ENCODE measurements at places on chromosomes 5 and 9.

GRCh38 chr9:137460363-137461315 is 1.5 kb upstream of the NSMF start:
- no peak overlapping the region for H3K27ac ChIP-seq
- peaks cover 34% of the 10 kb centered on the region for H3K4me1 ChIP-seq
- no peaks in the 10 kb centered on the region for H3K27me3 ChIP-seq
- no peak for DNase-seq

- no peaks in the 10 kb centered on the region for H3K36me3 ChIP-seq
- H3K4me3 ChIP-seq, result no peak overlapping the region
- H3K27me3 ChIP-seq, result no peaks in the 10 kb centered on the region
- H3K4me1 ChIP-seq, result no peaks in the 10 kb centered on the region
- H3K27ac ChIP-seq, result no peak overlapping the region
- DNase-seq, result no peak
These were observed 39.1 kb downstream of the SPEF2 start for GRCh38 chr5:35656721-35657120.

- DNase-seq, result no peak
- no peaks in the 10 kb centered on the region for H3K4me1 ChIP-seq
- H3K27ac ChIP-seq, result no peak overlapping the region
- H3K4me3 ChIP-seq, result no peak overlapping the region
These were observed 53.4 kb upstream of the PAM start for GRCh38 chr5:102701748-102702147.

DNA sequence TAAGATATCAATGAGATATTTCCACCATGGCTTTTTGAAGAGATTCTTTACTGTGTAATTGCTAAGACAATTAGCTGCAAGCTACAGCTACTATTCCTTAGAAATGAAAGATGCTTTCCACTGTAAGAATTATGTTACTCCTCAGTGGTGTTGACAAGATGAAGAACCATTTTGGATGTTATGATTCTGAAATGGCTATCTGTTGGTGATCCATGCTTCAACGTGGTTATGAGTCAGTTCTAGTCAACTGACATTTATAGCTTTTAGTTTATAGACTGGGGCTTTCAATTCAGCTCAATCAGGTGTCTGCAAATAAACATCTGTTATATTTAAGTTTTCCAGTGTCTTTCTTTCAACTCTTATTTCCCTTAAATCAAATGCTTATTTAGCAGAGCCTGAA is 93.7 kb downstream of the SGCD start:
- H3K27me3 ChIP-seq, result no peaks in the 10 kb centered on the region
- no peaks in the 10 kb centered on the region for H3K36me3 ChIP-seq
- H3K27ac ChIP-seq, result no peak overlapping the region
- no peaks in the 10 kb centered on the region for H3K4me1 ChIP-seq
- H3K4me3 ChIP-seq, result no peak overlapping the region

- no peaks in the 10 kb centered on the region for H3K36me3 ChIP-seq
- H3K4me3 ChIP-seq, result no peak overlapping the region
- DNase-seq, result no peak
These were observed 55.9 kb upstream of the BARX1 start for GRCh38 chr9:94010980-94011533.

GRCh38 chr9:75088646-75089372 is 495 bp downstream of the OSTF1 start:
- peak overlapping the region; percentile 90 for H3K4me3 ChIP-seq
- DNase-seq, result peak; percentile 51
- no peaks in the 10 kb centered on the region for H3K27me3 ChIP-seq
- no peaks in the 10 kb centered on the region for H3K36me3 ChIP-seq

GRCh38 chr5:176596689-176597416 is 13.1 kb downstream of the GPRIN1 start:
- peak; percentile 53 for DNase-seq
- no peak overlapping the region for H3K27ac ChIP-seq
- peaks cover 5% of the 10 kb centered on the region for H3K36me3 ChIP-seq
- H3K4me1 ChIP-seq, result peaks cover 4% of the 10 kb centered on the region

DNA sequence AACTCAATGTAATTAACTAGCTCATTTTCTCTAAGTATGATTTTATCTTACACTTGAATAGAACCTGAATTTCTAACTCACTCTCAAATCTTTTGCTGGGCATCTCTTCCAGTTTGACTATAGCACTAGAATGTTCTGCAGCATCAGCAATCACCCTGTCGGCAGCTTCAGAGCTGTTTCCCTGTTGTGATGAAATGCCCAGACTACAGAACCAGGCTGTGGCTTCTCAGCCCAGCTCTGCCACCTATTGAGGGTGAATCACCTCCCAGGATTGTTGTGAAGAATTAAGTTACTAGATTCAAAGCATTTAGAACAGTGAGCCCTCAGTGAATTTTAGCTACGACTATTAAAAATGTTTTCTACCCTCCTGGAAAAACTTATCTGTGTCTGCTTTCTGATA is 90.4 kb upstream of the ANKRD55 start:
- no peak overlapping the region for H3K4me3 ChIP-seq
- H3K4me1 ChIP-seq, result no peaks in the 10 kb centered on the region
- no peak for DNase-seq
- no peaks in the 10 kb centered on the region for H3K36me3 ChIP-seq
- no peak overlapping the region for H3K27ac ChIP-seq
- H3K27me3 ChIP-seq, result no peaks in the 10 kb centered on the region

GRCh38 chr5:61816585-61817450 is 484.8 kb downstream of the ZSWIM6 start:
- no peak for DNase-seq
- H3K4me3 ChIP-seq, result no peak overlapping the region

GRCh38 chr5:76402886-76403765 is at the start of gene IQGAP2:
IQGAP2 (plus strand) TSS chr5:76403285; CDS start chr5:76403546, 261 bp downstream.
- DNase-seq, result peak; percentile 87
- H3K4me3 ChIP-seq, result peak within 1 kb of the TSS; percentile 79
- H3K27me3 ChIP-seq, result no peaks in the 10 kb centered on the region
- H3K27ac ChIP-seq, result peak within 1 kb of the TSS; percentile 95

GRCh38 chr5:175861337-175862130 is 9.8 kb upstream of the CPLX2 start:
- H3K4me3 ChIP-seq, result no peak overlapping the region
- DNase-seq, result no peak
- no peaks in the 10 kb centered on the region for H3K36me3 ChIP-seq
- no peaks in the 10 kb centered on the region for H3K27me3 ChIP-seq

DNA sequence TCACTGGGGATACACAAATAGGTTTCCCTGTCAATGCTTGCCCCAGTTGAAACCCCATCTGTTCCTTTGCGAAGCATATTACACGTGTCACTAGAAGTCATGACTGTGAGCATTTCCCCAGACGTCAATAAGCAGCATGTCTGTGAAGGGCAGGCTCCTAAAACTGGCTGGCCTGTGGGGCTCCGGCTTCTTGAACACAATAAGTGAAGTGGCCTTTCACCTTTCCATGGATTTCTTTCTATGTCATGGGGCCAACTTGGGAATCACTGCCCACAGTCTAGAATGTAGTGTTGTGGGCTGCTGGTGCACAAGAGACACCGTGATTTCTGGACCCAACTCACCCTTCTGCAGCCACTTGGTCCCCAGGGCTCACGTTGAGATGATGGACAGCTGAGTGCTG is 60.4 kb upstream of the CTSL start:
- no peaks in the 10 kb centered on the region for H3K27me3 ChIP-seq
- H3K36me3 ChIP-seq, result peaks cover 41% of the 10 kb centered on the region
- H3K4me1 ChIP-seq, result no peaks in the 10 kb centered on the region
- H3K4me3 ChIP-seq, result no peak overlapping the region
- no peak overlapping the region for H3K27ac ChIP-seq

GRCh38 chr5:119328753-119329602 is 26.8 kb upstream of the TNFAIP8 start:
- no peaks in the 10 kb centered on the region for H3K36me3 ChIP-seq
- H3K27ac ChIP-seq, result no peak overlapping the region
- no peak overlapping the region for H3K4me3 ChIP-seq
- H3K27me3 ChIP-seq, result no peaks in the 10 kb centered on the region
- no peak for DNase-seq
- no peaks in the 10 kb centered on the region for H3K4me1 ChIP-seq

DNA sequence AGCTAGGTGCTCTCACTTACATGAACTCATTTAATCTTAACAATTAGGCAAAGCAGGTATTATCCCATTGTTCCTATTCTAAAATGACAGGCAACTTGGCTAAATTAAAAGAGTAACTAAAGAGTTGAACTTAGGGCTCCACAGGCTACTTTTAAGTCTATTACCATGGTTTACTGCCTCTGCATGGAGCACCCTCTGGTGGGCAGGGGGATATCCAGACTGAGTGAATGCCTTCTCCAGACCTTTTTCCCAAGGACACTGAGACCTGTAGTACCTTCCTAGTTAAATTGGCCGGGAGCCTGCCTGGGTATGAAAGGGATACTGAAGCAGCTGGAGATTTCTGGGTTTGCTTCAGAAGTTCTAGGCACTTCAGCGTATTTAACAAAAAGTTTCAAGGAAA is 238.1 kb downstream of the ELAVL2 start:
- H3K36me3 ChIP-seq, result no peaks in the 10 kb centered on the region
- H3K27ac ChIP-seq, result no peak overlapping the region
- no peak for DNase-seq
- H3K27me3 ChIP-seq, result no peaks in the 10 kb centered on the region

DNA sequence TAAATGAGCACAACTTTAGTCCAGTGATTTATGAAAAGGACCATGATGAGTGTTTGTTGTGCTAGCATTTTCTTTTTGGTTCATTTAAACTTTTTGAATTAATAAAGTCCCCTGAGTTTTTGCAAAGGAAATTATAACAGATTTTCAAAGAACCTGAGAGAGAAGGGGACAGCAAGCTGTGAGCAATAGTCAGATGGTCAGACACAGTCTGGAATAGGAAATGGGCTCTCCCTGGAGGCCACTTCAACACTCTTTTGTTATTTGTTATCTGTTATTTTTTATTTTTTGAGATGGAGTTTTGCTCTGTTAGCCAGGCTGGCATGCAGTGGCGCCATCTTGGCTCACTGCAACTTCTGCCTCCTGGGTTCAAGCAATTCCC is 171.1 kb downstream of the ARHGEF28 start:
- no peak overlapping the region for H3K4me3 ChIP-seq
- H3K27ac ChIP-seq, result no peak overlapping the region
- peaks cover 3% of the 10 kb centered on the region for H3K36me3 ChIP-seq
- no peaks in the 10 kb centered on the region for H3K4me1 ChIP-seq
- no peaks in the 10 kb centered on the region for H3K27me3 ChIP-seq

- H3K36me3 ChIP-seq, result no peaks in the 10 kb centered on the region
- H3K4me1 ChIP-seq, result peaks cover 4% of the 10 kb centered on the region
- H3K4me3 ChIP-seq, result no peak overlapping the region
- H3K27ac ChIP-seq, result no peak overlapping the region
These were observed 14.6 kb upstream of the ZNF608 start for GRCh38 chr5:124761010-124761409.

GRCh38 chr5:32539981-32540845 is 45.1 kb upstream of the SUB1 start:
- no peaks in the 10 kb centered on the region for H3K36me3 ChIP-seq
- no peak for DNase-seq
- no peaks in the 10 kb centered on the region for H3K4me1 ChIP-seq
- no peak overlapping the region for H3K27ac ChIP-seq
- no peak overlapping the region for H3K4me3 ChIP-seq

DNA sequence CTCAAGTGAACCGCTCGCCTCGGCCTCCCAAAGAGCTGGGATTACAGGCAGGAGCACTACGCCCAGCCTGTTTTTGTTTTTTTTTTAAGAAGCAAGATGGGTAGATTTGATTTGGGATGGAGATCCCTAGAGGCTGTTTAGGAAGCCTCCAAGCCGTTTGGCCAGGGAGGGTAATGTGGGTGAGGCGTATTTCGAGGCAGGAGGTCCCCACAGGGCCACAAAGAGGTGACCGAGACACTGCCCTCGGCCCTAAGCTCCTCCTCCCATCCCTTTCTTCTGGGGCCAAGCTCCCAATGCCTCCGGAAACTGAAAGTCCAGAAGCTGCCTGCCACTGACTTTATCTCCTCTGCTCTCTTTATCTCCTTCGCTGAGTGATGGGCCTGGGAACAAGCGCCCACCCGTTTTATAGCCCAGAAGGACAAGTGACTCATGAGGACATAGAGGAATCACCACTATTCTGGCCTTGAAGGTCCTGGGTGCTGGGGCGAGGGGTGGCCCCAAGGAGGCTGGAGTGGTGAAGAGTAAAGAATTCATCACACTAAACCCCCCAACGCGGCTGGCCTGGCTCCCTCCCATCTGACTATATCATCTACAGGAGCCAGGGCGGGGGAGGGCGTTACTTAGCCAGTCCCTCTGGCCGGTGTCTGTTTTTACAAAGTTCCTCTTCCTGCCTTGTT is 2.0 kb upstream of the RALGDS start:
- DNase-seq, result no peak
- H3K4me3 ChIP-seq, result no peak overlapping the region
- no peaks in the 10 kb centered on the region for H3K27me3 ChIP-seq

DNA sequence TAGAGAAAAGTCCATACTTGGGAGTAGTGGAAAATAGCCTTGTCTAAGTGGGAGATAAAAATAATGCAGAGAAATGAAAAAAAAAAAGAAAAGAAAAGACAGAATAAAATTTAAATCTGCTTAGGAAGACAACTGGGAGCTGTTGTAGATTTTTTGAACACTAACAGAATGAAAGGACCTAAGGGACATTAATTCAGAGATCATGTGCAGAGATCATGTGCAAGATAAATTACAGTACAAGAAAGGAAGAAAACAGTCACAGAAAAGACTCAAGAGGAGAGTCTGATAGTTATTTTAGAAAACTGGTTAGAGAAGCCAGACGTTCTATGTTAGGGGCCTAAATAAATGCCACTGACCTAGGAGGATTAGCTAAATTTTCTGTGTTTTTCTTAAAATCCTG is 1226.8 kb upstream of the NUDT12 start:
- H3K27me3 ChIP-seq, result no peaks in the 10 kb centered on the region
- no peak overlapping the region for H3K27ac ChIP-seq
- no peaks in the 10 kb centered on the region for H3K4me1 ChIP-seq
- no peaks in the 10 kb centered on the region for H3K36me3 ChIP-seq

GRCh38 chr5:93586736-93587596 is 3.9 kb downstream of the NR2F1 start:
- peak overlapping the region; percentile 32 for H3K4me3 ChIP-seq
- H3K36me3 ChIP-seq, result no peaks in the 10 kb centered on the region
- DNase-seq, result no peak
- peaks cover 5% of the 10 kb centered on the region for H3K27me3 ChIP-seq

DNA sequence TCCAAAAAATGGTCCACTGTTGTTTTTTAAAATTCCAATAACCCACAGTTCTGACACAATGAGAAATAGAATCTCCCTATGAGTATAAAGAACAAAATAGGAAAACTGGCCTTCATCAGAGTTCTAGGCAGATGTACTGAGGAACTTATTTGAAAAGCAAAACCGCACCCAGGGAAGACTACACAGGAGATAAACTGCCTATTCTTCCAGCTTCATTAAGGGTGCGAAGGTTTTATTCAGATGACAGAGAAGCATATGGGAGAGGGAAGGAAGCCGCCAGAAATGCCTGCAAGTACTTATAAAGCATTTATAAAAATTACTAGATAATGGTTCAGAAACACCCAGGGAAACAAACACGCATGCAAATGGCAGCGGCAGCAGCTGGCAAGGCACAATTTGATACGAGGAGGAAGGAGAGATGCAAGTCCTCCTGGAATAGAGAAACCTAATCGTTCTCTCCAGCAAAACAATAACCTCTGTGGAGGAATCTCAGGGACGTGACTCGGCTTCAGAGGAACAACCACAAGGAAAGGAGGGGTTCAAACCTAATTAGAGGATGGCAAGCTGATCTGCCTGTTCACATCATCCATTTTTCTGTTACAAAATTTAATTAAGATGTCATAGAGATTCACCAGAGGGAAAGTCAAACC is 9.0 kb downstream of the TTLL11 start:
- DNase-seq, result no peak
- no peak overlapping the region for H3K4me3 ChIP-seq
- no peaks in the 10 kb centered on the region for H3K36me3 ChIP-seq
- H3K27ac ChIP-seq, result no peak overlapping the region
- peaks cover 14% of the 10 kb centered on the region for H3K4me1 ChIP-seq
